Testis (tissue), 5 donors: ENCODE measurements at places on chromosomes 12 and 14. TPM values are rescaled to one million over a fixed set of nuclear protein-coding genes. Genes with fewer than 3 reads are reported as not detected.
A peak's percentile ranks its signal among the peaks of the same experiment; 100 is the strongest.

GRCh38 chr12:114884575-114884974 lies 200.6 kb upstream of the TBX3 start:
- no peak for DNase-seq

DNA sequence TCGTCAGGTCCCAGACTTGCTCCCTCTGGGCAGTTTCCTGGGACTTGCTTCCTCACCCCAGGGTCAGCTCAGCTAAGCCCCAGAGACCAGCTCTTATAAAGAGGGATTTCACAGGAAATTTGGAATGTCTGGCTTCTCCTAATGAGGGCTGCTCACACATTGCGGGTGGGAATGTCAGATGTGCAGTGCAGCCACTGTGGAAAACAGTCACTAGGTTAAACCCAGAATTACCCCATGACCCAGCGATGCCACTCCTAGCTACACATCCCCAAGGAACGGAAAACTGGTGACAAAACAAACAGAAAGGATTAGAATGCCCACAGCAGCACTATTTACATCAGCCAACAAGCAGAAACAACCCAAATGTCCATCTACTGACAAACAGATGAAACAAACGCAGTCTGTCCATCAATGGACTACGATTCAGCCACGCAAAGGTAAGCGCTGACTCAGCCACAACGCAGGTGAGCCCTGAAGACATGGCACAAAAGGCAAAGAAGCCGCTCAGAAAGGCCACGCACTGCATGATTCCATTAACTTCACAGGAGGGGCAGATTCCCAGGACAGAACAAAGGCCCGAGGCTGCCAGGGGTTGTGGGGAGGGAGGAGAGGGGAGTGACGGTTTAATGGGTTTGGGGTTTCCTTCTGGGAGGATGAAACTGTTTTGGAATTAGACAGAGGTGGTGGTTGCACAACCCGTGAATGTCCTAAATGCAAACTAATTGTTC lies 63.0 kb downstream of the NCOR2 start:
- DNase-seq = no peak

GRCh38 chr12:57527184-57527583 lies 4.6 kb downstream of the MBD6 start:
- no peak for DNase-seq

DNA sequence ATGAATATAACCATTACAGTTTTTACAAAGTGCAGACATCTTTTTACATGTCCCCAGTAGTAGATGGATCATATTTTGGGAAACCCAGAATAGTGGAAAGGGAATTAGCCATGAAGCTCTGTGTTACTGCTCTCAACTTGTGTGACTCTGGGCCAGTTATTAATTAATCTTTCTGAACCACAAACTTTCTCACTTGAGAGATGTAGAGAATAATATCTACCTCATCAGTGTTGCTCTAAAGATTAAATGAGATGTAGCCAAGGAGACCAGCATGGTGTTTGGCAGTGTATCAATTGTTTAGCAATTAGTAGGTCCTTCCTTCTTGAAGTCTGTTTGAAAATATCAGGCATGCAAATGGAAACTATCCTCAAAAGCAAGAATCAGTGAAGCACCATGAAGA lies 169.2 kb downstream of the TMTC2 start:
- DNase-seq = no peak

GRCh38 chr12:127500512-127501035 lies 766.4 kb upstream of the TMEM132C start:
- no peak for DNase-seq

GRCh38 chr12:12748044-12748443 lies 30.9 kb downstream of the CDKN1B start:
- DNase-seq = no peak

GRCh38 chr12:94255006-94255405 lies 106.6 kb downstream of the PLXNC1 start:
- no peak for DNase-seq

GRCh38 chr12:127145929-127146789 lies 1120.8 kb upstream of the TMEM132C start:
- peak; percentile 91 for DNase-seq

DNA sequence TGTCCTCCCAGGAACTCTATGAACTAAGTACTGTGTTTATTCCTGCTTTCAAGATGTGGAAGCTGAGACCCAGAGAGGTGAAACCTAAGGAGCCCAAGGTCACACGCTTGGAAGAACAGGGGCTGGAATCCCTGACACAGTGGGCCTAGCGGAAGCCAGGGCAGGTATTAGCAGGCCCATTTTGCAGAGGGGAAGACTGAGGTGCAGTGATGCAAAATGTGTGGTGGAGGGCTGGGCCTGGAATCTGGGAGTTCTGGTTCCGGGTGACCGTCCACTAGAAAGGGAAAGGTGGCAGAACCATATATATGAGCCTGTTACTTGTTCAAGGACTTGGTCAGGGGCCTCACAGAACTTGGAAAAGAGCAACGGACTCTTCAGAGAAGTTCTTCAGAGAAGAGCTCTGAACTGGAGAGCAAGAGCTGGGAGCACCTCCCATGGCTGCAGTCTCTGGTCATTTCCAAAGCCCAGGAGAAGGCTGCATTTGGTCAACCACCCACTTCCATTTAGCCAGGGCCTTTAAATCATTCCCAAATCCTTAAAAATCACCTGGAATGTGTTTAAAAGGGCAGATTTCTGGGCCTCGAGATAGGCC lies 119.5 kb downstream of the CHST11 start:
- DNase-seq = no peak

DNA sequence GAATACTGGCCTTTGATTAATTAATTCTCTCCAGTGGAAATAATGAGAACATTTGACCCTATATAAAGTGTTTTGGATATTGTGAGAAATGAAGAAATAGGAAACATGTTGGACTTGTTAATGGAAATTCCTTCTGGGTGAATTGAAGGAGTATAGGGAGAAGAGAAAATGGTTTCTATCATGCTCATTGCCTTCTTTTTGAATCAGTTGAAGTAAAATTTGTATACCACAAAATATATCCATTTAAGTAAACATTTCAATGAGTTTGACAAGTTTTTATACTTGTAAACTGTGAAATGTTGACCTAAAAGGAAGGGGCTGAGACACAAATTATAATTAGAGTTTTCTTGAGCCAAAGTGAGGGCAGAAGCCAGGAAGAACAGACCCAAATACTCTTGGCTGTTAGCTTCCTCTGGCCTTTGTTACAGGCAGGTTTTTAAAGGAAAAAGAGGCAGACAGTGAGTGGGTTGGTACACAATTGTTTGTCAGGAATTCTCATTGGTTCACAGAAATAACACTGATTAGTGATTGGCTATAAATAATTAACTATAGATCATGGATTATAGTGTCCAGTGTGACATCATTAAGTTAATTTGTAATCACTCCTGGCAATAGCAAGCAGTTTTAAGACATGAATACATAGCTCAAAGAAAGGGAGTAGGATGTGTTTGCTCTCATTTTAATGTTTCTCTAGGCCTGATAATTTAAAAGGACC lies 826 bp downstream of the ZNF705A start:
- no peak for DNase-seq

DNA sequence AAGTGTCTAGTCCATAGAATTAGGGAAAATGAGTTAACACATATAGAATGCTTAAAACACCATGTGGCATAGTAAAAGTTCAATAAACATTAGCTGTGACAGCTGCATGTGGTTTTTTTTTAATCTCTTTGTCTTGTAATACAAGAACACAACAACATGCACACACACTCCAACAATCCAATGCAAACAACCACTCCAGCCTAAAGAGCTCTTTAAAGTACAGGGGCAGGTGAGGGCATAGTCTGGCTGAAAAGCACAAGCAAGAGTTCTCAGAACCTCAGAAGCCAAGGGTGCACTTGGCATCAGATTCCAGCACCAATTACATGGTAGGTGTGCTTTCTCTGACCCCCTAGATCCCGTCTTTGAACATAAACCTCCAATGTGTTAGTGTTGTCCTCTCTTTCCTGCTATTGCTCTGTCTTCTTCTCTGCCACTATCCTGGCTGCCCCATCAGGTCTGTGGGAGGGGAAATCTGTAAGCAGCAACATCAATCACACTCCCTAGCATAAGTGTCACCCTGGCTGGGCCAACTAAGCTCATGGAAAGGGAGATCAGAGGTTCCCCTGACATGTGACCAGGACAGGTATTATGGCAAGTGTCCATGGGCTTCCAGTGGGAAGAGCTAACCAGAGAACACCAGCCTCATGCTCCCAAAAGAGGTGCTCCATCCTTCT lies 91.0 kb downstream of the SLC8A3 start:
- no peak for DNase-seq

MIPOL1 gene
- polyA plus RNA-seq = 9.0 TPM

PDZRN4 gene
- polyA plus RNA-seq = 7.7 TPM
